ENCODE measurements at places on chromosomes 7 and 10.
A peak's percentile ranks its signal among the peaks of the same experiment; 100 is the strongest.

- DNase-seq, result no peak
Measured at GRCh38 chr7:67306331-67306730, 309.7 kb downstream of the TYW1 start.

- no peak for DNase-seq
Measured at GRCh38 chr10:12835709-12836108, 165.8 kb downstream of the CCDC3 start.

- DNase-seq, result no peak
Measured at GRCh38 chr7:116584721-116585120, 59.9 kb downstream of the CAV1 start.

GRCh38 chr7:114645451-114645850 is 230.8 kb downstream of the FOXP2 start:
- DNase-seq, result no peak

GRCh38 chr10:132011445-132011844 is 29.7 kb upstream of the BNIP3 start:
- DNase-seq, result no peak

- peak; percentile 73 for DNase-seq
Measured at GRCh38 chr10:11684717-11685645, 57.2 kb upstream of the ECHDC3 start.

- no peak for DNase-seq
Measured at GRCh38 chr7:96596120-96596826, 113.4 kb downstream of the SEM1 start.

GRCh38 chr10:110698782-110699201 is 54.7 kb downstream of the RBM20 start:
- peak; percentile 45 for DNase-seq

- no peak for DNase-seq
Measured at GRCh38 chr7:139658296-139658695, 119.5 kb downstream of the HIPK2 start.

GRCh38 chr7:50409856-50410745 is 40.0 kb downstream of the FIGNL1 start:
- no peak for DNase-seq

GRCh38 chr7:153185936-153186335 is 426.4 kb downstream of the ACTR3B start:
- no peak for DNase-seq

DNA sequence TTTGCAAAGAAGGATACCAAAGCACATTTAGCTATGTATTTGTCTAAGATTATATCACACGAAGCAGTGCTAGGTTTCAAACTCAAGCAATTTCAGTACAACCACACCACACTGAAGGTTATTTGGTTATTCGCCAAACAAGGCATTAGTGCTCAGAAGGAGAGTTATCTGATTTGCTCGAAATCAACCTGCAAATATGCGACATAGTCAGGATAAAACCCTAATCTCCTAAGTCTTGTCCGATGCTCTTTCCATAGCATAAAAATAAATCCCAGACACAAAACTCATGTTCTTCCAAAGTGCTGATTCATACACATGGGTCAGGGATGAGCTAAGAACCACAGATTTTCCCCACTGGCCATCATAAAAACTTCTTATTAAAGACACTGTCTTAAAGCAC is 1288.0 kb upstream of the SORCS1 start:
- DNase-seq, result no peak

GRCh38 chr10:75043256-75044131 is 68.0 kb upstream of the SAMD8 start:
- DNase-seq, result no peak

- DNase-seq, result peak; percentile 78
Measured at GRCh38 chr10:10803278-10803677, 214.4 kb upstream of the CELF2 start.

GRCh38 chr7:83677180-83677866 is 28.4 kb upstream of the SEMA3E start:
- DNase-seq, result peak; percentile 29

- DNase-seq, result no peak
Measured at GRCh38 chr7:117195361-117196029, 127.4 kb downstream of the WNT2 start.

DNA sequence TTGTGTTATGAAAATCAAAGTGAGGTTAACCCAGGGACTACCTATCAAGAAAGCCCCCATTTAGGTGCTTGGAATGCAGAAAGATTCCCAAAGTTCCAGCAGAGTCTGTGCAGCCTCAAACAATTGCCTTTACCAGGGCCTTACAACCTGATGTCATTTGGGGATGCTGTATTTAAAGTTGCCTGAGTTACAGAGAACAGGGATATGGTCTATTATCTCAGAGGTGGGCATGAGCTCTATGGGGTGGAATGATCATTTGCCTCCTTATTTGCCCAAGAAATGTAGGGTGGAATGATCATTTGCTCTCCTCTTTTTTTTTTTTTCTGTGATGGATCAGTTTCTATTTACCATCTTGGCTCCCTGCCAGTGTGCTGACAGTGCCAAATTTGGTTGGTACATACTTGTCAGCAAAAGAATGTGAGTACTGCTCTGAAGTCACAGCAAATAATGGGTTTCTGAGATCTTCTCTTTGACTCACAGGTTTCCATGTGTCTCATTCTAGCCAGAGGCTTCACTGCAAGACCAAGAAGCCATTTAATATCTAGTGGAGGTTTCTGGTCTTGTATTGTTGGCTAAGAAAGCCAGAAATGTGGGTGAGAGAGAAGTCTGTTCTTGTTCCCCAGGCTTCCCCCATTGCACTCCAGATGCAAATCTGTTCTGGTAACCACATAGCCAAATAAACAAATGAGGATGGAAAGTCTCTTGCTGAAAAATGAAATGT is 45.5 kb upstream of the ZNRF2 start:
- peak; percentile 51 for DNase-seq

- DNase-seq, result no peak
Measured at GRCh38 chr10:84933402-84933801, 605.0 kb downstream of the CCSER2 start.

- DNase-seq, result peak; percentile 1
Measured at GRCh38 chr7:2959828-2960599, 83.7 kb downstream of the CARD11 start.

DNA sequence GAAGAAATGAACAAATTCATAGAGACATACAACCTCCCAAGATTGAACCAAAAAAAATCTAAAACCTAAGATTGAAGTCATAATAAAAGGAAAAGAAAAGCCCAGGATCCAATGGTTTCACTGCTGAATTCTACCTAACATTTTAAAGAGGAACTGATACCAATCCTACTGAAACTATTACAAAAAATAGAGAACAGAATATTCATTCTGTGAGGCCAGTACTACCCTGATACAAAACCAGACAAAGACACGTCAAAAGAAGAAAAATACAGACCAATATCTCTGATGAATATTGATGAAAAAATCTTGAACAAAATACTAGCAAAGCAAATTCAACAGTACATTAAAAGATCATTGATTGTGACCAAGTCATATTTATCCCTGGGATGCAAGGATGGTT is 128.5 kb upstream of the STEAP1 start:
- DNase-seq, result no peak

- DNase-seq, result peak; percentile 56
Measured at GRCh38 chr10:20672741-20673140, 224.4 kb downstream of the NEBL start.

GRCh38 chr10:6530211-6530840 is 49.8 kb downstream of the PRKCQ start:
- no peak for DNase-seq

DNA sequence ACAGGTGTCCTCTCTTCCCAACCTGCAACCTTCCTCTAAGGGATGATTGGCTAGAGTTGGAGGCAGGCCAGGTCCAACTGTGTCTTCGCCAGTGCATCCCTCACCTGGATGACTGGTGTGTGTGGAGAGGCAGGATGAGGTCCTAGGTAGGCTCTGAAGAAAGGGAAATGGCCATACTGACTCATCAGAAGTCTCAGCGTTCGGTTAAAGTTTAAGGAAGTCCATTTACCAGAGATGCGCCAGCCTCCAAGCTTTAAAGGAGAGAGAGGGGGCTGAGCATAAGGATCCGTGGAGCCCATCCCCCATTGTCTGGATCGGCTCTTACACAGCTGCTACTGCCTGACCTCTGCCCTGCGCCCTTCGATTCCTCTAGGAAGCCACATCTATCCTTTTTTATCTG is 4.4 kb downstream of the KEL start:
- DNase-seq, result no peak

GRCh38 chr10:80196950-80197315 is 8.4 kb downstream of the ANXA11 start:
- no peak for DNase-seq

DNA sequence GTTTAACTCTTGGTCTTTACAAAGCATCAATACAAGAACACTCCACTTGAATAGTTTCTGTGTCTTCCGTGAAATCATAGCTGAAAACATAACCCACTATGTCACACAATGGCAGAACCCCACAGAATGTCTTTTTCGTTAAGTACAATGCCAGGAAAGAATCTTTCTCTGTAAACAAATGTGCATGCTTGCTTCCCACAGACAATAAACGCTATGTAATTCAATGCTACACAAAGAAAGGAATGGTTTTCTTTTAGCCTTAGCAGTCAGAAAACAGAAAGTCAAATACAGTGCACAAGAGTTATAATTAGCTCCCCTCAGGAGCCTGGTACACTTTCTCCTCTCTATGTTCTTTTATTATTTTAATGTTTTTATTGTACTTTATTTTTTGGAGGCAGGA is 186.1 kb downstream of the SRPK2 start:
- no peak for DNase-seq

DNA sequence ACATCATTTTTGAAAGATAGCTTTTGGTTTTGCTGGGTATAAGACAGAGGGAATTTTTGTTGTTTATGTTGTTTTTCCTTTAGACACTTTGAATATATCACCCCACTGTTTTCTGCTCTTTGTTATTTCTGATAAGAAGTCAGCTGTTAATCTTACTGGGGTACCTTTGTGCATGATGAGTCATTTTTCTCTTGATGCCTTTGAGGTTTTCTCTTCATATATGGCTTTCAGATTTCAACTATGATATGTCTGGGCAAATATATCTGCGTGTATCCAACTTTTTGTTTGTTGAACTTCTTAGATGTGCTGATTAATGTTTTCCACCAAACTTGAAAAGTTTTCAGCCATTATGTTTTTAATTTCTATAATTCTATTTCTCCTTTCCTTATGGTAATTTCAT is 208.6 kb upstream of the TMEM72 start:
- no peak for DNase-seq

- no peak for DNase-seq
Measured at GRCh38 chr10:60212195-60212594, 177.5 kb downstream of the ANK3 start.

DNA sequence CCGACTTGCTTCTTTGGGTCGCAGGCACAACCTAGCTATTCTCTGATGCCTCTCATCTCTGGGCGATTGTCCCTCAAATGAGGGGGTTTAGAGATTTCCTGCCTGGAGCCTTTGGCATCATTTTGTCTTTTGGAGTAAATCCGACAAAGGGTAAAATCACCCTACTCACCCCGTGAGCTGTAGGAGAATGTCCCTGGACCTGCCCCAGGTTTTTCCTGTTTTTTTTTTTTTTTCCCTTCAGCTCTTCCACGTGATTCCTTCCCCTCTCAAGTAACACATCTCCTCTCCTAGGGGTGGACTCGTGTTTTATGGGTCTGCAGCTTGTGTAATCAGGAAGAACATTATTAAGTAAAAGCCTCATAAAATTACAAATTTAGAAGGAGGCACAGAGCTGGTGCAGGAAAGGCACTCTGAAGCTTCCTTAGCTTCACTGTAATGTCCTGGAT is 128.4 kb upstream of the ZNF746 start:
- DNase-seq, result no peak

DNA sequence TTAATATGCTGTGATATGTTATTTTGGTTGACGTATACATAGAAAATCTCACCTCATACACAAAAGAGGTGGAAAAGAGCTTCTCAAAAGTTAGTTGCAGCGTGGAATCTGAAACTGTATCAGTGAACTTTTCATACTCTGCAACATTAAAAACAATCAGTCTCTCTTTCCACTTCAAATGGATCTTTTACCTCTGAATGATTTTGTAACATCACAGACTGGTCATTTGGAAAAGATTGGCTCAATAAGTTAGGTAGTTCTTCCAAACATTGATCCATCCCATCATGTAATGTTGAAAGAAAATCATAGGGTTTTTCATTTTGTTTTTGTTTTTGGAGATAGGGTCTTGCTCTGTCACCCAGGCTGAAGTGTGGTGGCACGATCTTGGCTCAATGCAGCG is 131.1 kb downstream of the AHR start:
- no peak for DNase-seq

- DNase-seq, result no peak
Measured at GRCh38 chr7:1779445-1779844, 109.4 kb downstream of the ELFN1 start.

- DNase-seq, result no peak
Measured at GRCh38 chr10:87694011-87694794, 34.5 kb downstream of the PAPSS2 start.

- no peak for DNase-seq
Measured at GRCh38 chr10:76905251-76905650, 732.4 kb downstream of the KCNMA1 start.

GRCh38 chr7:28362182-28362581 is 50.1 kb upstream of the CREB5 start:
- DNase-seq, result no peak

GRCh38 chr7:105985672-105986215 is 22.7 kb downstream of the CDHR3 start:
- no peak for DNase-seq

DNA sequence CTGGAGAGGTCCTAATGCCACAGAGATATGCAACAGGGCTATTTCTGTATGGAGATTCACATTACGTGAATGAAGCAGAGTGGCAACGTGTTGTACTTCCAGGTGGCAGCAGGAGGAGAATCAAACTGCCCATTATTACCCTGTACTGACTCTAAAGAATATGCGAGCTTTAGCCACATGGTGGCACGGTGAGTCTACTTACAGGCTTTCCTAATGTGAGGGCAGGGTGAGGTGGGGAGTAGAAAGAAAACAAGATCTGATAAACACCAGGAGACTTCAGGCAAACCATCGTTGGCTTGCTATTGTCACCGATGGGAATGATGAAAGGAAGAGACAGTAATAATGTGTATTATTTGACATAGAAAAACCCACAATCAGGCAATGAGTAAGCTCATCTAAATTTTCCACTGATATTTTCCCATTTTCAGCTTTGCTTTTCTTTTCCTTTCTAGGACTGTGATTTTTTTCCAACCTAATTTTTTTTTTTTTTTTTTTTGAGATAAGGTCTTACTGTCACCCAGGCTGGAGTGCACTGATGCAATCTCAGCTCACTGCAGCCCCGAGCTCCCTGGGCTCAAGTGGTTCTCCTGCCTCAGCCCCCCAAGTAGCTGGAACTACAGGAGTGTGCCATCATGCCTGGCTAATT is 164.3 kb downstream of the BTAF1 start:
- peak; percentile 75 for DNase-seq

GRCh38 chr7:103065667-103066066 is 8.9 kb downstream of the FBXL13 start:
- no peak for DNase-seq

GRCh38 chr10:78577712-78578111 is 491.1 kb upstream of the ZMIZ1 start:
- peak; percentile 16 for DNase-seq

- DNase-seq, result no peak
Measured at GRCh38 chr7:83643739-83644138, 5.2 kb downstream of the SEMA3E start.

- DNase-seq, result no peak
Measured at GRCh38 chr10:29993319-29993915, 66.0 kb downstream of the JCAD start.

- no peak for DNase-seq
Measured at GRCh38 chr10:62726142-62726541, 78.4 kb upstream of the ADO start.

Data from right hindlimb (tissue), 1 donor.